Uterus (tissue), 4 donors: ENCODE measurements at places on chromosomes 6 and 20.

DNA sequence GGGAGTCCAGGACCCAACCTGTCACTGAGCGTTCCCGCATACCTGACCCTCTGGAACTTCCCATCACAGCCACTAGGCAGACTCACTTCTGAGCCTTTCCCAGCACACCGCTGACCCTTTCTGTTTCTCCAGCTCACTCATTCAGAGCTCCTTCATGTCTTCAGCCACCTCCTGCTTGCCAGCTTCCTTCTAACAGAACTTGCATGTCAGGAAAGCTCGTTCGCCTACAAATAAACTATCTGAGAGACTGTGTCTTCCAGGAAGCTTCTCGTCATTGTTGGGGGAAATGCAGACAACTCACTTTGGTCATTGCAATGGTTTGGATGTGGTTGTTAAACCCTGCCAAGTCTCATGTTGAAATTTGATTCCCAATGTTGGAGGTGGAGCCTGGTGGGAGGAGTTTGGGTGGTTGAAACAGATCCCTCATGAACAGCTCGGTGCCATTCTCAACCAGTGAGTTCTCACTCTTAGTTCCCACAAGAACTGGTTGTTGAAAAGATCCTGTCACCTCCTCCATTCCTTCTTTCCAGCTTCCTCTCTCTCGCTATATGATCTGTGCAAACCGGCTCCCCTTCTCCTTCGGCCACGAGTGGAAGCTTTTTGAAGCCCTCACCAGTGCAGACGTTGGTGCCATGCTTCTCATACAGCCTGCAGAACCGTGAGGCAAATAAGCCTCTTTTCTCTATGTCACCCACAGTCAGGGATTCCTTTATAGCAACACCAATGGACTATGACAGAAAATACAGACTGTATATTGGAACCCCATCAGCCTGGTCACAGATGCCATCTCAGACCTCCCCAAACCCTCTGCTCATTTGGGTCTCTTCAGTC, 1.4 kb upstream of the MUC21 start:
- peak; percentile 24 for DNase-seq

GRCh38 chr6:53718597-53719460, 53.3 kb upstream of the KLHL31 start:
- peak; percentile 54 for DNase-seq

DNA sequence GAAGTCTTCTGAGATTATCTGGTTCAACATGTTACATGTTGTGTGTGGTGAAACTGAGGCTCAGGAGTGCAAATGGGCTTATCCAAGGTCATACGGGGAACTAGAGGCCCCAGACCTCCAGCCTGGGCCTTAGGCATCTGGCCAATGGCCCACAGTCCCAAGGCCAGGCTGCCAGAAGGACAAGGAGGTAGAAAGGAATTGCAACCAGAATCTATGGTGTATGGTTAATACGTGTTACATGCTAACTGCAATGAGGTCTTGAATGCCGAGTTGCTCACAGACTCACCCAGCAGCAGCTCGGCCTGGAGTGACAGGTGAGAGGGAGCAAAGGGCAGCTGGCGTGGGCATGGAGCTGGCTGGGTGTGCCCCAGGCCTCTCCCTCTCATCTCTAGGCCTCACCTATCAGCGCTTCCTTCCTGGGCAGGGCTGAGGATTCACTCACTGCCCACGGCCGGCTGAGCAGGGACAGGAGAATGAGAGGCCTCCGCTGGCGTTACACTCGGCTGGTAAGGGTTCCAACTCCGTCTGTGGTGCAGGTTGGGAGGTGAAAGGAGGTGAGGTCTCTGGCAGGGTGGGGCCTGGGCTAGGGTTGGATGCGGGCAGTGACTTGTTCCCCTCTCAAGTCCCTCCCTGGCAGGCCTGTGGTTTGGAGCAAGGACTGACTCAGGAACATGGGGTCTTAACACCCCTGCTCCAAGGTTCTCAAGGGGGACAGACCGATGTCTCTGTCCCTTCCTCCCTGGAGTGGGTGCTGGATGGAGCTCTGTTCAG, at the start of gene TLDC2:
Gene TLDC2, plus strand, starts transcription at position 437 of the 771 bp plus-strand sequence. Its CDS starts 37 bp downstream, at position 474.
- no peak for DNase-seq

- DNase-seq = no peak
These were observed 116.3 kb upstream of the AFDN start for GRCh38 chr6:167710363-167710920.

GRCh38 chr6:115667478-115668026, 393.1 kb downstream of the FRK start:
- DNase-seq = no peak

GRCh38 chr6:46469021-46469420, 22.2 kb downstream of the RCAN2 start:
- no peak for DNase-seq
